ENCODE measurements at places on chromosomes 12 and 14. TPM values are rescaled to one million over a fixed set of nuclear protein-coding genes. Genes with fewer than 3 reads are reported as not detected.

The MYO1H gene
- not detected for total RNA-seq

The TAS2R7 gene
- total RNA-seq: not detected

The SLC25A47 gene
- total RNA-seq: not detected

The GLT8D2 gene
- 0.16 TPM for total RNA-seq

The OR6C2 gene
- total RNA-seq: not detected

The CDH24 gene
- 2.1 TPM for total RNA-seq

The PTPN21 gene
- total RNA-seq: 11.7 TPM

The AHNAK2 gene
- total RNA-seq: 218 TPM

The PROX2 gene
- not detected for total RNA-seq

The SLC5A8 gene
- not detected for total RNA-seq

The TAMALIN gene
- total RNA-seq: 0.82 TPM

The ZDHHC22 gene
- 0.20 TPM for total RNA-seq

The ADAMTS20 gene
- total RNA-seq: not detected

The MAP4K5 gene
- 27.3 TPM for total RNA-seq

The KRT74 gene
- not detected for total RNA-seq

The GUCY2C gene
- total RNA-seq: 0.03 TPM

The EML5 gene
- 0.40 TPM for total RNA-seq

The OVCH1 gene
- total RNA-seq: not detected

The CDK2 gene
- total RNA-seq: 50.8 TPM

The ASIC1 gene
- 4.2 TPM for total RNA-seq

The SYT1 gene
- total RNA-seq: 5.6 TPM

The LTBP2 gene
- total RNA-seq: 7.7 TPM

The AQP6 gene
- 0.02 TPM for total RNA-seq

The MGP gene
- not detected for total RNA-seq

The SLC35F4 gene
- not detected for total RNA-seq

The RACGAP1 gene
- 73.6 TPM for total RNA-seq

The PMEL gene
- total RNA-seq: 0.57 TPM

The KCNH3 gene
- 2.2 TPM for total RNA-seq

The DNAJC22 gene
- total RNA-seq: 22.9 TPM

The FAM161B gene
- 1.8 TPM for total RNA-seq

The PTHLH gene
- 14.2 TPM for total RNA-seq

The TSPAN19 gene
- not detected for total RNA-seq

The EGLN3 gene
- 5.3 TPM for total RNA-seq

All from A549 treated with dexamethasone at 1 μM for 4 hours (cell line).